ENCODE measurements at places on chromosomes 3 and 15.

GRCh38 chr15:38129531-38130204 lies 123.0 kb upstream of the SPRED1 start:
- no peak for DNase-seq

- DNase-seq = no peak
These were observed 142.8 kb downstream of the EDEM1 start for GRCh38 chr3:5330152-5330810.

- no peak for DNase-seq
These were observed 143.3 kb downstream of the EPHA3 start for GRCh38 chr3:89250742-89251141.

DNA sequence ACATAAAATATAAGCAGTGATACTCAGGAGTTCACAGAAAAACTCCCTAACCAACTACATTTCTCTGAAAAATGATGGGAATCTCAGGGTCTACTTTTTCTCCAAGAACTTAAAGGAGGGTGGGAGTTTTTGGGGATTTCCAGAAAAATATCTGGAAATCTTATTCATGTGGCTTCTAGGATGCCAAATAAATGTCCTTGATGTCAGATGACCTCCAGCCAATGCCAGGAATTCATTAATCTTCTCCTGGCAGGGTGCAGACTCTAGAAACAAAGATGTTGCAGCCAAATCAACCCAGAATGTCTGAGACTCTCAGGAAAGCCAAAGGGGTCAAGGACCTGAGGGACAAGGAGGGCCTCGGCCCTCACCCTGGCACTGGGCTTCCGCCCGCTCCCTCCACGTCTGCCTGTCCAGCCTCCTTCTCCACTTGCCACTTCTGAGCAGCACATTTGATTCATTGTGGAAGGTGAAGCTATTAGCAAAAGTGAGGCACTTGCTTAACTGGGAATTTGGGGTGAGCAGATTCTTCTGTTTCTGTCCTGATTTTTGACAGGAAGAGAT lies 61.9 kb upstream of the HEG1 start:
- DNase-seq = no peak

GRCh38 chr3:131421301-131421700 lies 39.7 kb downstream of the NUDT16 start:
- DNase-seq = no peak

GRCh38 chr3:182063742-182064141 lies 352.0 kb downstream of the SOX2 start:
- no peak for DNase-seq

GRCh38 chr3:194286375-194287146 lies 64.6 kb downstream of the CPN2 start:
- DNase-seq = no peak

DNA sequence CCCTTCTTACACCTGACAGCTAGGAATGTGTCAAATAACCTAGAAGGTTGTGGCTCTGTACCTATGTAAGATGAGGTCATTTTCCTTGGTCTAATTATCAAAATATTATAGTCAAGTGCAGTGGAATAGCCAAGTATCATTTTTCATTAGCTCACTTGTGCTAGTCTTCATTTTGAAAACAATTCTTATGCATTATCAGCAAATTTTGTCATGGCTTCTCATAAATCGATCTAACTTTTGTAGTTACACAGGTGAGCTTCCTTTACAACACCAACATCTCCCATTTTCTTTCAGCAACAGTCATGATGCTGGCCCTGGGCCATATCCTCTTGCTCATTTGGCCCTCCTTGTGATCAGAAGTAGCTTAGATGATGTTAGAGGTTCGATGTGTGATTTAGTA lies 10.3 kb downstream of the TXNRD3 start:
- DNase-seq = no peak

DNA sequence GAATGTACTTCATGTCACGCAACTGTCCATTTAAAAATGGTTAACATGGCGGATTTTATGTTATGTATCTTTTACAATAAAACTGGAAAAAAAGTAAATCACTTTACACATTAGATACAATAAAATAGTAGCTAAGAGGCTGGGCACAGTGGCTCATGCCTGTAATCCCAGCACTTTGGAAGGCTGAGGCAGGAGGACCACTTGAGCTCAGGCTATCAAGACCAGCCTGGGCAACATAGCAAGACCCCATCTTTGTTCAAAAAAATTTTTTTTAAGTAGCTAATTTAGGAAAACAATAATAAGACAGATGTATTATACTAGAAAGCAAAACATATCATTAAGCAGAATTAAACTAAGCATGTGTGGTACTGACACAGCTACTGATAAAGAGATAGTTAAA lies 11.5 kb downstream of the RNF168 start:
- DNase-seq = no peak

- DNase-seq = no peak
These were observed 89.6 kb downstream of the TMEM266 start for GRCh38 chr15:76149291-76149915.

DNA sequence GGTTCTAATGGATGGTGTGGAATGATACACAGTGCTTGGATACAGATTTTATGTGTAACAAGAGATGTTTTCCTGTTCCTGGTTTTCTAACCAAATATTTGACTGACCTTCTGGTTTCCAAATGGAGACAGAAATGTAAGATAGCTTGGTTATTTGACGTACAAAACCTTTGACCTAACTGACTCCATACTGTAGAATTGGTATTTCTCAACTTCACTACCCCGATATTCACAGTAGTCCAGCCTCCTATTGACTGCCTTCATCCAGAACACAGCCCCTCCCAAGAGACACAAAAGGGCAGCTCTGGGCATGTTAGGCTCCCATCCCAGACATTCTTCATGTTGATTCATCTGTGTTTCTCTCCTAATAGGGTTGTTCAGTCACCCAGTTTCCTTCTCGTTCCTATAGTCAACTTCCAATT lies 33.4 kb downstream of the MYO1E start:
- no peak for DNase-seq

GRCh38 chr3:65992106-65992505 lies 46.6 kb downstream of the MAGI1 start:
- DNase-seq = no peak

GRCh38 chr3:98952404-98952803 lies 50.9 kb upstream of the DCBLD2 start:
- DNase-seq = no peak

- no peak for DNase-seq
These were observed 681 bp downstream of the CHMP2B start for GRCh38 chr3:87227835-87228144.

GRCh38 chr15:59548501-59549226 lies 62.9 kb upstream of the GCNT3 start:
- no peak for DNase-seq

DNA sequence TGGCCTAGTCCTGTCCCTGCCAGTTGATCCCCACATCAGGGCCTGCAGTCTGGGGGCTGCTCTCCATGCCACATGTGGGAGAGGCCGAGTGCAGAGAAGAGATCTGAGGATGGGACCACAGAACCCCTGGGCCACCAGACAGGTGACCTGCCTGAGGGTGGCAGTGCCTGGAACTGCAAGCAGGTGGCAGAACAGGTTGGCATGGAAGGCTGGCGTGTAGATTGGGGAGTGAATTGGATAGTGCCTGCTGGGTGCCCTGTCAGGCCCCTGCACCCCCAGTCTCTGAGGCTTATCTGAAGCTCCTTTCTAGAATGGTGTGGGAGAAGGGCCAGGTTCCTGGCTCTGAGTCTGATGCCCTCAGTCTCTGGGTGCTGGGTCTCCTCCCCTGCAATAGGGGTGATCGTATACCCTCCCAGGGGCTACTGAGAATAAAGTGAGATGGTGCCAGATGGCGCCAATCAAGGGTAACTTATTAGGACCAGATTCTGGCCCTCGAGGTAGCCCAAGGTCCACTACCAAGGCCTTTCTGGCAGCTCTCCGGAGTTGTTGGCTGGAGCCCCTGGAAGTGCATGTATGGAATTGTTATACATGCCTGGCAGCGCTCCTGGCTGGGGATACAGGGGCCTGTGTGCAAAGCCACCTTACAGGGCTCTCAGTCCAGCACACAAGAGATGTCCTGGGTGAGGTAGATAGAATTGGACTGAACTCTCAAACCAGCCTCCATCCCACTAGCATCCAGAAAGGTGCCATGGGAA lies 15.7 kb downstream of the C3orf18 start:
- no peak for DNase-seq

GRCh38 chr15:90594301-90594738 lies 64.6 kb downstream of the CRTC3 start:
- DNase-seq = peak; percentile 75

DNA sequence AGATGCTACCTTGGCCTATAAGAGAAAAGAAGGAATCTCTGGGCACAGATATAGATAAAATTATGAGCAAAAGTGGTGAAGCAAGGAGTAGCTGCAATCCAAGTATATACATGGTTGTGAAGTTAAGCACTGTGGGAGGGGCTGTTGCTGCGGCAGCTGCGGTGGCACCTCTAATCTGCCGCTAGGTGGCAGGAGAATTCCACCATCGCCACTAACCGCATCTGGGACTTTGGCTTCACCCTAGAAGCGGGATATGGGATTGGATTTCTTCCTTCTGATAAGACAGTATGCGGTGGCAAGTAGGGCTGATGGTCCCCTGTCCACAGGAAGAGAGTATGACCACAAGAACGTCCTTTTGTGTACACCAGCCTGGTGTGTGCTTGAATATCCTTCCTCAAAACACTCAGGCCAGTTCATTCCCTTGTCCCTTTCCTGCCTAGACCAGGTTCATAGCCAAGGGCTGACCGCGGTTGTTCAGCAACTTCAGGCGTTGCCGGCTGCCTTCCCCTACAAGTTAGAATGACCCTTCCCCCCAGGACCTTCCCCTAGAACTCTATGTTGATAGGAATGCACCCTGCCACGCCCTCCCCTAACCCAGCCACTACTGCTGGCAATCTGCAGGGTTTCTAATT lies 5.1 kb downstream of the MAGEL2 start:
- peak; percentile 10 for DNase-seq

DNA sequence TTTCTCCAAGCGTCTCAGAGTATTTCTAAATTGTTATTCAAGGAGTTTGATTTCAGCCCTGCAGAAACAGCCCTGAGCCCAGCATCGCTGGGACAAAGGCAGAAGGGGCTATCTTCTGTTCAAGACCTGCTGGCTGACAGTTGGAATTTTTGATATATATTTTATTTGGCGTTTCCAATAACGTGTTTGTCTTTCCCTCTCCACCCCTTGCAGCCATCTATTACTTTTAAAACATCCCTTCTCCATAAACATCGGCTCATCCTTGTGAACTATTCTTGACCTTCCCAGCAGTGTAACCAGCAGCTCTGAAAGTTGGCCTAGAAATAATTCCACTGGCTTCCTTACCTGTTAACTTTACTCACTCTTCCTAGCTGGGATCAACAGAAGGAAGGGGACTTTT lies 5.5 kb upstream of the MEIS2 start:
- no peak for DNase-seq

GRCh38 chr15:70164910-70165715 lies 67.4 kb upstream of the TLE3 start:
- no peak for DNase-seq

DNA sequence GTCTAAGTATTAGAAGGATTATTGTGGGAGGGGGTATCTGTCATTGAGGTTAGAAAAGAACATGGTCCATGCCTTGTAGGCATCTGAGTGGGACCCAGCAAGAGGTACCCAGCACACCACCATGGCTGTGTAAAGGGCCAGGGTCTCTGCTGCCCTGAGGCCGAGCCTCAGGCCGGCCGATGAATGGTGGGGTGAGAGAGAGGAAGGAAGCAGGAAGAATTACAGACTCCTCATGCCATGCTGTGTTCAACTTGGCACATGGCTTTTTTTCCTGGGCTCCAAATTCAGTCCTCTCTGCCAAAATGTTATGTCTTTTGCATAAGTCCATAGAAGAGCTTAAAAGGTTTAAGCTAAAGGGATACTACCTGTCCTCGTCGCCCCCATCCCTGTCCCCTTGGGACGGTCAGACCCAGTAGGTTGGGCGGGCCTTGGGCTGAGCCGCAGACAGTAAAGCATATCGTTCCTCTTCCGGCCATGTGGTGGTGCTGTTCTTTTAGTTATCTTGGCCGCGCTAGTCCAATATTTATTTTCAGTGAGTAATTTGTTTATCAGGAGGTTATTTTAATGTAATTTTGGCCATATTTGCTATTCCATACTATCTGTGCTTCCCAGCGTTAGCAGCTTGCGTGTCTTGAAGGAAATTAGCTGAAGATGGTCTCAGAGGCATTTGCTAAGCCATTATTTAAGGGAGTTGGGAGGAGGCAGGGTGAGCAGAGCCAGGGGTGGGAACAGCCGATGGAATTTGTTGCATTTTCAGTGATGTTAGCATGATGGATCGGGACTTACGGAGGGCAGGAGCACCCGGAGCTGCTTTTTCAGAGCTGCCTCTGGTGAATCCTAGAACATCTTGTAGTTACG lies 152.4 kb downstream of the AGBL1 start:
- DNase-seq = peak; percentile 1

DNA sequence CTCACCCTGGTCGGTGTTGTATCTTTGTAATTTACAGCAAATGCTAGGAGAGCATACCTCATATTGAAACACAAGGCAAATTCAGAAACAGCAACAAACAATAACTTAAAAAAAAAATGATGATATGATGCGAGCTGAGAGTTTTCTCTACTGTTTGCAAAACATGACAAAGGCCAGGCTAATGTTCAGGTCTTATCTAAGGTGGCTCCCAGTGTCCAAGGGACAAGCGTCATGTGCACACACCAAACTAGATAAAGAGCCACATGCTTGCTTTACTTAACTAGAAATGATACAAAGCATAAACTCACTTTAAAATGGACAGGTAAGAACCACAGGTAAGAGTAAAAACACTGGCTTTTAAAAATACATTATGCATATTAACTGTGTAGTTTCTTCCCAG lies 375.9 kb downstream of the FOXP1 start:
- DNase-seq = no peak

DNA sequence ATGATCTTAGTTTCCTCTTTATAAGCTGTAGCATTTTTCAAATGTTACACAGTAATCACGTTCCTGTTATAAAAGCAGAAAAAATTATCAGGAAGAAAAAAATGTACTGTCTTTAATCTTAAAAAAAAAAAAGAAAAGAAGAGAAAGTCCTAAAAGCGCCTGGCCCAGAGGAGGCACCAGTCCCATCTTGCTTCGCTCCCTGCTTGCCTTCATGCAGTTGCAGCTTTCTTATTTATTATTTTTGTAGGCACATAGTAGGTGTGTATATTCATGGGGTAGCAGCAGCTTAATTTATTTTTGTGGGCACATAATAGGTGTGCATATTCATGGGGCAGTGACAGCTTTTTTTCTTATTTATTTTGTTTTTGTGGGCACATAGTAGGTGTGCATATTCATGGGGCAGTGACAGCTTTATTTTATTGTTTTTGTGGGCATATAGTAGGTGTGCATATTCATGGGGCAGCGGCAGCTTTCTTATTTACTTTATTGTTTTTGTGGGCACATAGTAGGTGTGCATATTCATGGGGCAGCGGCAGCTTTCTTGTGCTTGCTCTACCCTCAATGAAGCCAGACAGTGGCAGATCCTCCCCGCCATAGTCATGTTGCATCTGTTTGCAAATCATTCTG lies 5.5 kb upstream of the EHD4 start:
- DNase-seq = no peak

DNA sequence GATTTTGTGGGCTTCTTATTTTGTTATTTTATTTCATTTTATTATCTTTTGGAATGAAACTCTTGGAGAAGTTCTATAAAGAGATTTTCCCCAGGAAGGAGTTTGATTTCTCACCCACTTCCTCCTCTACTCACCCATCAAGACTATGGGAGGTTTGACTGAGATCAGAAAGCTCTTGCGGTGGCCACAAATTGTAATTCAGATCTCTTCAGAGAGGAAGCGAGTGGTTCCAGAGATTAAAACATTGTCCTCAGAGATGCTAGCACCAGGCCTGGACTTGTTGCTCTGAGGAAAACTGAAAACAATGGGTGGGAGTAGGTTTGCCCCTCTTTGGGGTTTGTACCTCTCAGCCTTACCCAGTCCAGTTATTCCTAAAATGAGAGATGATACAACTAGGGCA lies 8.1 kb upstream of the MUC13 start:
- DNase-seq = no peak

- DNase-seq = no peak
These were observed 1.5 kb upstream of the NCKIPSD start for GRCh38 chr3:48687220-48687678.

All from T follicular helper cell (primary cell).